ENCODE measurements at places on chromosomes 11 and 22.

GRCh38 chr11:72970557-72971118 is 156.4 kb downstream of the ATG16L2 start:
- no peak for DNase-seq

- DNase-seq = no peak
Observed at GRCh38 chr11:114354076-114354475, 46.2 kb downstream of the C11orf71 start.

DNA sequence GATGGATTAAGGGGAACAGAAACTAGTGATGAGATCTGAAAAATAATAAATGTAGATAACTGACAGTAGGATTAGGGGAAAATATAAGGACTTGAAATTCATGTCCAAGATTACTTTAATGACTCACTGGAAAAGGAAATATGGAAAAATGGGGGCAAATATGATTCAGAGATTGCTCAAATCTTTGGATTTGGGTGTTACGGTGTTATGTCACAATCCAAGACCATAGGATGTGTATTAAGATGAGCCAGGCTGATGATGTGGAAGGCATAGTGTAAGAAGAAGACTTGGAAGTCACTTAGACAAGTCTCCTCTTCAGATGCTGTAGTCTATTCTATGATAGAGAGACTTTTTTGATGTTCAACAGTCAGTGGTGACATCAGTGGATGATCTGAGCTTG is 323.7 kb downstream of the LUZP2 start:
- no peak for DNase-seq

GRCh38 chr11:3873712-3874349 is 18.4 kb downstream of the STIM1 start:
- no peak for DNase-seq

DNA sequence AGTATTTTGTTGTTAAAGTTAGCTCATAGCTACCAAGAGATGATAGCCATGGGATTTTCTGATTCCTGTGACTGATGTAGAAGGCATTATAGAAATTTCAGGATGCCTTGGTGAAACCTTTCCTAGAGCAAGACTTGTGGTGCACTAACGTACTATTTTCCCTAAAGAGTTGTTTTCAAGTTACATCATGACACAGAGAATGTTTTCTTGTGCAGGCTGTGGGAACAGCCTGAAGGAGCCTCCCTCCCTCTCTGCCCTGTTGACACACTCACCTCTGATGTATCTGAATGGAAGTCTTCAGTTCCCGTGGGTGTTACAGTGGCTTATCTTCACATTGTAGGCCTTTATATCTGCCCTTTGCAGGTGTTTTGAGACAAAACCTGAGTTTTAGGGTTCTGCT is 121.6 kb downstream of the LDLRAD3 start:
- DNase-seq = no peak

DNA sequence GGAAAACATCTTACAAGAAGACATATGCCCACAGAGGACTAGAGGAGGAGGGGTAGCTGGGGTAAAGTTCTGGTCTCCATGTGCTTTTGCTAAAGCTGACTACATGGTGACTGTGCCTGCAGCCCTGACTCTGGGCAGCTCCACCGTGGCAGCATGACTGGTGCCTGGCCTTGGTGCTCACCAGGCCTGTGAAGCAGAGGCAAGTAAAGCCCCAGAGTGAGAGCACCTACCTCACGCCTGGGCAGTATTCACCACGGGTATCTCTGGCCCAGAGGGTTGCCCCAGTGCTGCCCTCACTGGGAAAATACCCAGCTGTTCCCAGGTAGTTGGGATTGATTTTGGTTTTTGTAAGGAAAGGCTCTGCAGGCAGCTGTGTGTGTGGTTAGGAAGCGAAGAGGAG is 78.3 kb downstream of the CTTN start:
- no peak for DNase-seq

DNA sequence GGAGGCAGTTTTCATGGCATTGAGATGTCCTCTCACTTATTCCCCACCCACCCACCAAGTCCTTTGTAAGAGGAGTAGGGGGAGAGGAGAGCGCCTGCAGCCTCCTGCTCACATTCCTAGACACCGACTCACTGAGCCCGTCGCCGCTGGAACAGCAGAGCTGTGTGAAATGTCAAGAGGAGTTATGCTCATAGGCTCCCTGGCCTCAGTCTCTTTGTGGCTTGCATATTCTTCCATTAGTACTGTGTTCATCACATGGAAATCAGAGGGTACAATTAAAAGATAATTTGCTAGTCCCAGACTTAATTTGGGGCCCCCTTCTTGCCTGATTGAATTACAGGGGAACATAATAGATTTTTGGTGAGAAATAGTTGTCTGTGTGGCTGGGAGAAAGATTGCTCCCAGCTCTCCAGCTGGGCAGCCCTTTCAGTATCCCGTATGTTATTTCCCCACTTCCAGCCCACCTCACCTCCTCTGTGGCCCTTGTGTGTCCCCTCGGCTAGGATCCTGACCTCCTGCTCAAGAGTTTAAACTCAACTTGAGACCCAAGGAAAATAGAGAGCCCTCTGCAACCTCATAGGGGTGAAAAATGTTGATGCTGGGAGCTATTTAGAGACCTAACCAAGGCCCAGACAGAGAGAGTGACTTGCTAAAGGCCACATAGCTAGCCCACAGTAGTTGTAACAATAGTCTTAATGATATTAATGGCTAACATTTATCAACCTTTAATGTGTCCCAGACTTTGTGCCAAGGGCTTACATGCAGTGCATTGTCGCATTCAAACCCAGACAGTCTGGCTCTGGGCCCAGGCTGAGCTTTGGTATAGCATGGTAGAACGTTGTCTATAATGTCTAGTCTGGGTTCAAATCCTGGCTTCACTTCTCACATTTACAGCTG is 32.2 kb downstream of the LIMK2 start:
- DNase-seq = no peak

GRCh38 chr22:35258191-35258988 is 1.1 kb downstream of the HMGXB4 start:
- no peak for DNase-seq

GRCh38 chr11:63560506-63561180 is 2.5 kb downstream of the PLAAT2 start:
- no peak for DNase-seq

- no peak for DNase-seq
Observed at GRCh38 chr22:29096736-29097669, 24.2 kb downstream of the KREMEN1 start.

DNA sequence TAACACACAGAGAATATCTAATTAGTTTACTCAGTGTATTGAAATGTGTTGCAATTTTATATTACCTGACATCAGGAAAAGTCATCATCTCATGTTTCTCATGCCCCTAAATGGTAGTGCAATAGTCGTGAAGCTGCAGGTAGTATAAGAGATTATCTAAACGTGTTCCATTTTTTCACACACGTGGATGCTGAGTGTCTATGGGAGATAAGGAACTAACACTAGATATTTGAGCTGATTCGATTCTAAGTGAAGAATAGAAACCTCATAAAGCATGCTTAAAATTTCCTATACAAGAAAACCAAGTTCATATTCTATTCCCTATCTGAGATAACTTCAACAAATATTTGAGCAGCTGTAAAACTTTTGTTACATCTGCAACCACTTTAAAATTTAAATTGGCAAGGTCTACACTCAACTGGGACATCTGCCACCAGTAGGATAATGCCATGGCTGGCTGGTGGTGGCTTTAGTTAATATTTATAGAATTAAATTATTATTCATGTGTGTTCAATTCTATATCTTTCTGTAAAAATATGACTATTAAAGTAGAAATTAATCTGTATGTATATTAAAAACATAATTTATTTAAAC is 388.8 kb downstream of the LUZP2 start:
- no peak for DNase-seq

DNA sequence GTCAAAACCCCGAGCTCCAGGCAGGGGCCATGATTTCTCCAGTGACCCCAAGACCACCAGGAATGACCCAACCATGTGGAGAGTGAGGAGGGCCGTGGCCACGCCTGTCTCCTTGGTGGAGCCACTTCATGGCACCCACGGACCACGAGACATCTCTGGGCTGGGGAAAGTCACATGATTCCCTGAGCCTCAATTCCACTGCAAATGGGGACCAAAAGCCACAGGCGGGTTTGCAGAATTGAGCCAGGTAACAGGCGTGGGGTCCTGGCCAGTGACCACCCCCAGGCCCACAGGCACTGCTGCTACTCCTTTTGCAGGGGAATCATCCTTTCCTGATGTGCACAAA is 178.9 kb downstream of the CTTN start:
- DNase-seq = no peak
